ENCODE measurements at places on chromosomes 13 and 19. TPM values are rescaled to one million over a fixed set of nuclear protein-coding genes. Genes with fewer than 3 reads are reported as not detected.

Gene FXYD7
- 1.0 TPM for polyA plus RNA-seq

Gene CCDC61
- 6.9 TPM for polyA plus RNA-seq

Gene UBL5
- 164 TPM for polyA plus RNA-seq

Gene ZFP28
- 11.1 TPM for polyA plus RNA-seq

Gene NPHS1
- polyA plus RNA-seq = 0.24 TPM

Gene ZNF613
- 6.1 TPM for polyA plus RNA-seq

DNA sequence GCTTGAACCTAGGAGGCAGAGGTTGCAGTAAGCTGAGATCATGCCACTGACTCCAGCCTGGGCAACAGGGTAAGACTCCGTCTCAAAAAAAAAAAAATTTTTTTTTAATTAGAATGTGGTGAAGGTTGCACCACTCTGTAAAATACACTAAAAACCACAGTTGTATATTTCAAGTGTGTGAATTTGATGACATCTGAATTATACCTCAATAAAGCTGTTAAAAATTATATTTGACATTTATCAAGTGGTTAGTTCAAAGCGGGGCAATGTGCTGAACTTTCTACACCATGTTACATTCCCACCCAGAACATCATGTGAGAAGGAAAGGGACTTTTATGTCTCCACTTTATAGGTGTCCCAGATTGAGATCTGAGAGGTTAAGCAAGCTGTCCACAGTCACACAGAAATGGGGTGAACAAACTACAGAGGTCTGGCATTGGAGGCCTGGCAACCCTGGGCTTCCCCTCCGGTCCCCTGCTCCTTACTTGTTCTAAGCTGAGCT is 5.9 kb upstream of the S1PR5 start:
- DNase-seq = no peak

DNA sequence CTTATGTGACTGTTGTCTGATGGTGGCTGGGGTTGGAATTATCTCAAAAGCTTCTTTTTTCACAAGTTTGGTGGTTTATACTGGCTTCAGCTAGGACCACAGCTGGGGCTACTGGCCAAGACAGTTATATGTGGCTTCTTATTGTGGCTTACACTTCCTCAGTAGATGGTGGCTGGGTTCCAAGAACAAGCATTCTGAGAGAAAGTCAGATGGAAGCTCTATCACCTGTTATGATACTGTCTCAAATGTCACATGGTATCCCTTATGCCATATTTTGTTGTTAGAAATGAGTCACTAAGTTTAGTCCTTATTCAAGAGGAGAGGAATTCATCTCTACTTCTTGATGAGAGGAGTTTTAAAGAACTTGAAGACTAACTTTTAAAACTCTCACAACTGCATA is 41.6 kb downstream of the NDFIP2 start:
- DNase-seq = no peak

DNA sequence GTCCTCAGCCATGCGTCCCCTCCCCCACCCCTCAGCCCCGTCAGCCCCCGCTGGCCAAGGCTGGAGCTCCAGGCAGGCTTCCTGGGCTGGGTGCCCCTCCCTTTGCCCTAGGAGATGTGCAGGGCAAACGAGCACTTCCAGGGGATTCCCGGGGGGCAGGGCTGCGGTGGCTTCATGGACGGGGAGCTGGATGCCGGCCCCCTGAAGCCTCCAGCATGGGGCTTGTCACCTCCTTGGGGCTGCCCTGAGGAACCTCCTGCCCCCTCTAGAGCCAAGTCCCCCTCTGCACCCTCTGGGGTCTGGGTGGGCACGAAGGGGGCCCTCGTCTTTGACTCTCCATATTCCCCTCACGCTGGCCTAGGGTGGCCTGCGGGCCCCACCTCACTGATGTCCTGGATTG is 25.4 kb upstream of the SLC7A10 start:
- DNase-seq = no peak

- DNase-seq = no peak
These were observed 38.7 kb downstream of the SIAH3 start for GRCh38 chr13:45812695-45813372.

- DNase-seq = no peak
These were observed 27.7 kb upstream of the NBEA start for GRCh38 chr13:34914416-34914815.

DNA sequence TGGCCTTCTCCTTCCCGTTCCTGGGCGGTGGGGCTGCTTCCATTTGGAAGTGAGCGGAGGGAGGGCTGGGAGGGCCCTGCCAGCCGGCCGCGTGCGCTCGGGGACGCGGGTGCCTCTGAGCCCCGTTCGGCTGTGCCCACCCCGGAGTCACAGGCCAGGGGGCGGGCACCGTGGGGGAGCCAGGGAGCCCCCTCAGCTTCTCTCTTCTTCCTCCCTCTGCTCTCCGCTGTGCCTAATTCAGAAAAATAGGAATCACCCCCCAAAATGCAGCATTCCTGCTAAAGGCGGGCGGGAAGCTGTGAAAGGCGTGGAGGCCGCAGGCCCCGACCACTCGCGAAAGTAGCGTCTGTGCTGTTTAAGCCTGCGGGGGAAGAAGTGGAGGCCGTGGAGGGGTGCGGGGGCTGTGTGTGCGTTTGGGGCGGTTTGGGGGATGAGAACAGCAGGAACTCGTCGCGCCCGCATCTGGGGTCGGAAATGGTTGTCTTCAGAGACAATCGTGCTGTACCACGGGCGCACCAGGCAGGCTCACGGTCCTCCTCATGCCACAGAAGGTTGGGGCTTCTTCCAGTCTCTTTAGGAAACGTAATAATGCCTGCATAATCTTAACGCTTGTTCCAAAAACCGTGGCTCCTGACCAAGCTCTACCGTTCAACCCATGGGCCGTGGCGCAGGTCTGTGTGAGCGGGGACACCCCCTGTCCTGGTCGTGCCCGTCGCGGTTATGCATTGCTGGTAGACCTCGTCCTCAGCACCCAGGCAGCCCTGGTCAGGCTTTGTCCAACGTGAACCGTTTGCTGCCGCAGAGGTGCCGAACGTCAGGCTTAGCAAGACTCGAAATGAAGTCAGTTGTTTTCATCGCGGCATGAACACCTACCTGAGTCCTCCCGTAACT is 110.4 kb upstream of the SOX1 start:
- no peak for DNase-seq

GRCh38 chr13:35514061-35514477 is 37.6 kb upstream of the MAB21L1 start:
- peak; percentile 51 for DNase-seq

DNA sequence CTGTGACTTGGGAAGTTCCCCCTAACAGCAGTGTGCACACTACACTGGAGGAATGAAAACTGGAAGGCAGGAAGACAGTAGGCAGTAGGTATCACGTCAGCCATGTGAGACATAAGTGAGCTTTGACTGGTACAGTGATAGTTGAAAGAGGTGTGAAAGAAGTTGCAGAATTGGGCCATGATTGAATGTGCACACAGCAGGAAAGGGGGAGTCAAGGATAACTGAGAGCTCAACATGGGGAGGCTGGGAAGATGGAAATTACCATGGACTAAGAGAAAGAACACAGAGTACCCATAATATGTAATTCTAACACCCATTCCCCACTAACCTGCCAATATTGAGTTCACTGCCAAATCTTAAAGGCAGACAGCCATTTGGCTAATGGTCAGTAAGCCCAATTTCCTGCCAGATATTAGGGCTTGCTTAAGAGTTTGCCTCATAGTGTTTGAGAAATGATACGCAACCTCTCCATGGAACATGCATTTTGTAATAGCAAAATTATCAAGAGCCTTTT is 321.7 kb downstream of the DCT start:
- DNase-seq = no peak

DNA sequence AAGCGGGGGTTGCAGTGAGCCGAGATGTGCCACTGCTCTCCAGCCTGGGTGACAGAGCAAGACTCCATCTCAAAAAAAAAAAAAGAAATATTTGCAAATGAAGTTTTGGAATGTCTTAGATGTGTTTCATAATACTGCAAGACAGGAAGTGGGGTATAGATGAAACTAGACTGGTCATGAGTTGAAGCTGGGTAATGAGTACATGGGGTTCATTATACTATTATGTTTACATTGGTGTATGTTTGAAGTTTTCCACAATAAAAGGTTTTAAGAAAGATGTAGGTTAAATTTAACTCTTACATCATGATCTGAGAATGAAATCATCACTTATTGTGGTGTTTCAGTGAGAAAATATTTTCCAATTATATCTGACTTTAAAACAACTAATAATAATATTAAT is 19.0 kb downstream of the FNDC3A start:
- no peak for DNase-seq

GRCh38 chr19:38711726-38712153 is 32.5 kb downstream of the CAPN12 start:
- DNase-seq = no peak

DNA sequence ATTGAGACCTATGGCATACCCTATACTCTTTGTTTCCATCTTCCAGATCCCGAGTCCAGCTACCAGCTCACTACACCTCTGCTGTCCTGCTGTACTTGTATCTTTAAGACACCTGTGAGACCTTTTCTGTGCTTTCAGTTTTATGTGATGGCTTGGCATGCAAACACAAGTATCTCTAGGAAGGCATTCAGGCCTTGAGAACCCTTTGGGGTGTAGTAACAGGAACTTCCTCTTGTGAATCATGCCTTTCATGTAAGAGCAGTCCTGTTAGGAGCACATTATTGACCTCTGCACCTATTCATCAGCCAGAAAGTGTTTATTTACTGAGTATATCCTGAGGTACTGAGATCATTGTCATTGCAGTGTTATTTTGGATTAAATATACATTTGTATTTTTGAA is 87.0 kb upstream of the HTR2A start:
- DNase-seq = no peak

DNA sequence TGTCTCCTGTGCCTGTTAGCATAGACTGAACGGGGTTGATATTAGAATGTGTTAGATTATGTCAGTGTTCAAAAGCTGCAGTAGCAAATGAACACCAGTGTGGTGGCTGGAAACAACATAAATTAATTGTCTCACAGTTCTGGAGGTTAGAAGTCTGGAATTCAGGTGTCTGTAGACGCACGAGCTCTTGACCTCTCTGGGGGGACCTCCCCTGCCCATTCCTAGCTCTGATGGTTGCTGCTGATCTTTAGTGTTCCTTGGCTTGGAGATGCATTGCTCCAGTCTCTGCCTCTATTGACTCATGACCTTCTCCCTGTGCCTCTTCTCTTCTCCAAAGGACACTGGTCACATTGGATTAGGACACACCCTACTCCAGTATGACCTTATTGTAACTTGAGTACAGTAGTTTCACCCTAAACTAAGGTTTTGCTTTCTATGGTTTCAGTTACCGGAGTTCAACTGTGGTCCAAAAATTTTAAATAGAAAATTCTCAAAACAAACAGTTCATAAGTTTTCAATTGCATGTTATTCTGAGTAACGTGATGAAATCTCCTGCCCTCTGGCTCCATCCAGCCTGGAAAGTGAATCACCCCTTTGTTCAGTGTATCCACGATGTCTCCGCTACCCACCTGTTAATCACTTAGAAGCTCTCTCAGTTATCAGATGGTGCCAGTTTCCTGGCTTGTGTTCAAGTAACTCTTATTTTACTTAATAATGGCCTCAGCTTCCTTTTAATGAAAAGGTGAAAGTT is 273.2 kb downstream of the MYO16 start:
- no peak for DNase-seq

DNA sequence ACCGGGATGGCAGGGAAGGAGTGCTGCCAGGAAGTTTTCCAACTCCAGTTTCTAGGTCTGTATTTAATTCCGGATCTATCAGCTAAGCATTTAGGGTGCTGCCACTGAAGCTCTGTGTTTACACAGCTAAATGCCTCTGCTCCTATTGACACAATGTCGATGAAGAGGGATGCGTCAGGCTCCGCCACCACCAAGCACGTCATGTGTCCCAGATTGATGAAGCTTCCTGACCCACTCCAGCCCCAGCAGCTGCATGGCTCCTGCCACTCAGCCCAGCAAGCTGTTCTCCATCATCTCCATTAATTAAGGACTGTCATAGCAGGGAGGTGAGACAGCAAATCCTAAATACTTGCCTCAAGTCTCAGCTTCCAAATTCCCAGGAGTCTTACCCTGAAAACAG is 435.2 kb upstream of the ZNF507 start:
- DNase-seq = no peak

DNA sequence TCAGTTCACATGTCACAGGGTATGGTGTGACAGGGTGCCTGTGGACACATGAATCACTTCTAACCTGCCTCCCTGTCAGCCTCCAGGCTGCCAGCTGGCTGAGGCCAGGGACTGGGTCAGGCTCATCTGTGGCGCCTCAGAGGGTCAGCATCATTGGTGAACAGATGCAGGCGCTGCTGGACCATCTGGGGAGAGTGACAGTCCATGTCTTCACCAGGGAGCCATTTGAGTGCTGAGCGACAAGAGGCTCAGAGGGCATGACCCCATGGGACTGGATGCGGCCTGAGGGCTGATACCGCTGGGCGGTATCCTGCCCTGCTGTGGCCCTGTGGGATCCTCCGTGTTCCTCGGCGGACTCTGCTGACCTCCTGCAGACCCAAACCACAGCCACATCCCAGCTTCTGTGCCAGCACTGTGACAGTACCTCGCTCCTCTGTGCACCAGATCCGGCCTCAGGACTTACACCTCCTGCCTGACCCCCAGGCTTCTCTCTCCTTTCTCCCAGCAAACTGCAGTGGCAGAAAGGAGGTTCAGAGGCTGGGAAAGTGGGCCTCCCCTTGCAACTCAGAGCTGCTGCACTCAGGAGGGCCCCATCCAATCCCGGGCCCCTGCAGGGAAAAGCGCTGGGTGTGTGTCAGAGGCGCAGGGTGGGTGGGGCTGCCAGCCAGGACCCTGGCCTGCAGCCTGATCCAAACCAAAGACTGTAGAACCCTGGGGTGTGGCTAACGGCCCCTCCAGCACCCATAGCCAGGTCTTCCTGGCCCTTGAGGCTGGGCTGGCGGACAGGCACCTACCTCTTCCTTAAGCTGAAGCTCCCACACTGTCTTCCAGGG is 10.2 kb downstream of the ACTMAP start:
- DNase-seq = no peak

Measured in forelimb muscle (tissue), 1 donor.